ENCODE measurements at places on chromosomes 1 and 21.

- DNase-seq = no peak
Observed at GRCh38 chr1:164180824-164181223, 378.2 kb upstream of the PBX1 start.

DNA sequence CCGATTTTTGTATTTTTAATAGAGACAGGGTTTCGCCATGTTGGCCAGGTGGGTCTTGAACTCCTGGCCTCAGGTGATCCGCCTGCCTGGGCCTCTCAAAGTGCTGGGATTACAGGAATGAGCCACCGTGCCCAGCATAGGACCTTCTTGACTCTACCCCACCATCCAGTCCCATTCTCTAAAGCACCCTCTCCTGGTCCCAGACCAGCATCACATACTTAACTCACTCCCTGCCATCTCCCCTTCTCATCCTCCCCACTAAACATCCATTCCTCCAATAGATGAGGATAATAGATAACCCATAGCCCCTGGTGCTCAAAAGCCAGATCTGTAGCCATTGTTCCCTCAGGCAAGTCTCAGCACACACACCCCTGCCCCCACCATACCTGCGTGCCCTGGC, 2.1 kb downstream of the ENTREP3 start:
- no peak for DNase-seq

GRCh38 chr1:53274541-53275185, 36.3 kb upstream of the MAGOH start:
- no peak for DNase-seq

GRCh38 chr1:54808443-54809207, 7.5 kb upstream of the TTC22 start:
- no peak for DNase-seq

- DNase-seq = no peak
Observed at GRCh38 chr21:29219165-29219770, 79.5 kb upstream of the BACH1 start.

DNA sequence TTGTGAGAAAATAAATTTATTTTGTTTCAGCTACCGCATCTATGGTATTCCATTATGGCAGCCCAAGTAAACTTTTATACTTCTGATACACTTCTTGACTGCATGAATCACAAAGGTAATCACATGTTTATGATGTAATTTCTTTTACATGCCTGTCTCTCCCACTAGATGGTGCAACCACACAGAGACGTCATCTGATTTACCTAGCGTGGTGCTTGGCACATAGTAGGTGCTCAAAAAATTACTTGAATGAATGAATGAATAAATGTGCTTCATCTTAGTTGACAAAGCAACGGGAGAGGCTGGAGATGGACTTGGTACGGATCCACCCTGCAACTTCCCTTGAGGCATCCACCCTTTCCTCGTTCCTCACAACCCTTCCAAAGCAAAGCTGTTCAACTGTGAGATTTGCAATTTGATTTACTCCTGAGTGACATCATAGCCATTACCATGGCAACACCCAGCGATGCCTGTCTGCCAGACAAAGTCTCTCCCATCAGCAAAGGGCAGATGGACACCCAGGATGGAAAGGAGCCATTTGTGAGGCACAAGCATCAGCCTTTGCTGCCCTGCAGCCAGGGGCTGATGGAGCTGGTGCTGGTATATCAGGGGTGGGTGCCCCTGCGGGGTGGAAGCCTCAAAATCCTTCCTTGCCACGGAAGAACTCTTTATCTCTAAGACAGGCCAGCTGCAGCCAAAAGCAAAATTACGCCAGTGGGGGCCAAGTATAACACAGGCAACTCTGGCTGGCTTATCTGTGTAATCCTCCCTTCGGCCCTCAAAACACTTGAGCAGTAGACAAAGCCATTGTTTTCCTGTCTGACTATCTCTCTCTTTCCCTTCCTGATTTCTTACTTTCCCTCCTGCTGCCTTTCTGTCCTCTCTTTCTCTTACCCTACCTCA, 18.9 kb upstream of the VWA5B1 start:
- no peak for DNase-seq

DNA sequence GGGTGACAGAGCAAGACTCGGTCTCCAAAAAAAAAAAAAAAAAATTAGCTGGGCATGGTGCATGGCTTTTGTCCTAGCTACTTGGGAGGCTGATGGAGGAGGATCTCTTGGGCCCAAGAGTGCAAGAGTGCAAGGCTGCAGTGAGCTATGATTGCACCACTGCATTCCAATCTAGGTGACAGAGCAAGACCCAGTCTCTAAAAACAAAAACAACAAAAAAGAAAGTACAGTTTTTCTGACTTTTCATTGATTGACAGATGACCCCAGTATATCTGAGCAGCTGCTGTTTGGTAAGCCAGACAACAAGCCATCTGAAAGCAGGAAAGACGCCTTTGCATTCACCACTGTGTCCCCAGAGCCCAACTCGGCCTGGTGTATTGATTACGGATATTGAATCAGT, 10.9 kb upstream of the DPT start:
- DNase-seq = no peak

GRCh38 chr21:29245104-29245643, 53.5 kb upstream of the BACH1 start:
- DNase-seq = no peak

DNA sequence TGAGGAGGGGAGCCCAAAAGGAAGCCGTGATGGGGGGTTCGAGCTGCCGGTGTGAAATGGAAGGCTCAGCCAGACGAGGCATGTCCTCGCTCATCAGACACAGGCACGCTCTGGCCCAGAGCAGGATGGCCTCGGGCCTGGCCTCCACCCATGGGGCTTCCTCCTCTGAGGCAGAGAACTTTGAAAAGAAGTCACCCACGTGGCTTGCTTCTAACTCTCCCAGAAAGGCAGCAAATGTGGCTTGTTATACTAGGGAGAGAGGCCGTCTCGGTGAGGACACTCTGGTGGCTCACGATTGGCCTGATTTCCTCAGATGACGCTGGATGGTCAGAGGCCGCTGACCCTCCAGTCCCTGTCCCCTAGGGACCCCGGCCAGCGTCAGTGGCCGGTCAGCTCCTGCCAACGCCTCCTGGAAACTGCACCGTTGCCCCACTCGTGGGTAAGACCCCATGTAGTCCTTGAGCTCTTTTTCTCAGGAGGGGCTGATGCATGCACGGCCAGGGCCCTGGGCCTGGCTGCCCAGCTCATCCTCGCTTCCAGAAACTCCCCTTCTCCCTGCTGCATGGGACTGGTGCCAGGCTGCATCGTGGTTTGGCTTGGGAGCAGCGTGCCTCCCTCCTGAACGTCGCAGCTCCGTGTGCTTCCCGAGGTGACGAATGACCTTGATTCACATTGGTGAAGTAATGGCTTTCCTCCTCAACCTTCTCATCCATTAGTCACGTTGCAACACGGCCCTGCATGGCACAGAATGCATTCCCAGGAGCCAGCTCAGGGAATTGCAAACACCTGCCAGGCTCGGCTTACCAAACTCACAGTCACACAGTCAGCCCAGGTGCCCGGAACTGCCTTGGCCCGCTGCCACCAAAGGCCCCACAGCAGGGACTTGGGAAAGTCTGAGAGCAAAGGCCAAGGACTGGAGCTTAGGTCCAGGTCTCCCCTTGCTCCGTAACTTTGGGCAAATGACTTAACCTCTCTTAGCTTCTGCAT, 58.8 kb downstream of the TOMM20 start:
- peak; percentile 65 for DNase-seq

DNA sequence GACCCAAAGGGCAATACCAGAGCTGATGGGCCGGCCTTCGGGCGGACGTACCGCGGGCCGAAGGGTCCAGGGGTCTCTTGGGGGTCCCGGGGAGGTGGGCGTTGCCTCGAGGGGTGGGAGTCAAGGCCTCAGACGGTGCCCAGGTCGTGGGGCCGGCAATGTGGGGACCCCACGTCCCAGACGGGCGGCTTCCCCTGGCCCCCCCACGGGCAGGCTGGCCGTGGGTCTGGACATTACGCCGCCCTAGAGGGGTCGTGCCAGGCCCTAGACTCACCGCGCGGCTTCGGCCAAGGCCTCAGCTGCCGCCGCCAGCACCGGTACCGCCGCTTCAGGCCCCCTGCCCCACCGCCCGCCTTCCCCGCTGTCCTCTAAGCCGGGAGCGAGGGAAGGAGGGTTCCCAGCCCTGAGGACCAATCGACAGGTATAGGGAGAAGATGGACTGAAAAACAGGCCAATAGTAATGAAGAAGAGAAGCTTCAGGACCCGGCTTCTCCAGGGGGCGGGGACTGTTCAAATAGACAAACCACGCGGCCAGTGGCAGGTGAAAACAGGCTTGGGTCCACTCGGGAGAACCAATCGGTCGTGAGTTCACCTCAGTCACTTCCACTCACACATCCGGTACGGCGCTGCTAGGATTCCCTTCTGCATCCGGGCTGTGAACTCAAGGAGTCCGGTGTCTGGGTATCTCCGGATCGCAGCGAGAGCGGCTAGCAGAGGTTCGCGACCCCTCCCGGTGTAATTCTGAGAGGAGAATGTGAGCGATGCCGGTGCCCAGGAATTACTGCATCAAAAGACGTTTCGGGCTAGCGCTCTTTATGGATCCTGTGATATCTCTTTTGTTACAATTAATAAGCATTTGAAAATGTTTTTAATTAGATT, at the start of gene MTOR:
Gene MTOR, minus strand, starts transcription at position 381 of the 879 bp plus-strand sequence. CDS start 3,142 bp downstream, outside the sequence.
- DNase-seq = peak; percentile 99

- DNase-seq = no peak
Observed at GRCh38 chr1:222457513-222457912, 90.4 kb downstream of the HHIPL2 start.

DNA sequence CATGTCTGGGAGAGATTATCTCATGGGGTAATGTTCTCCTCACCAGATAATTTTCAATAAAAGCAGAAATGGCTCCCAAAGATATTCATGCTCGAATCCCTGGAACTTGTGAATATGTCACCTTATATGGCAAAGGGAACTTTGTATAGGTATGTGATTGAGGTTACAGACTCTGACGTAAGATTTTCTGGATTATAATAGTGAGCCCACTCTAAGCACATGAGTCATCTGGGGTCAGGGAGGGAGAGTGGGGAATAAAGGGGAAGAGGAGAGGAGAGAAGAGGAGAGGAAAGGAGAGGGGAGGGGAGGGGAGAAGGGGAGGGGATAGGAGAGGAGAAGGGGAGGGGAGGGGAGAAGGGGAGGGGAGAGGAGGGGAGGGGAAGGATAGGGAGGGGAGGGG, 1193.9 kb downstream of the PLA2G4A start:
- no peak for DNase-seq

DNA sequence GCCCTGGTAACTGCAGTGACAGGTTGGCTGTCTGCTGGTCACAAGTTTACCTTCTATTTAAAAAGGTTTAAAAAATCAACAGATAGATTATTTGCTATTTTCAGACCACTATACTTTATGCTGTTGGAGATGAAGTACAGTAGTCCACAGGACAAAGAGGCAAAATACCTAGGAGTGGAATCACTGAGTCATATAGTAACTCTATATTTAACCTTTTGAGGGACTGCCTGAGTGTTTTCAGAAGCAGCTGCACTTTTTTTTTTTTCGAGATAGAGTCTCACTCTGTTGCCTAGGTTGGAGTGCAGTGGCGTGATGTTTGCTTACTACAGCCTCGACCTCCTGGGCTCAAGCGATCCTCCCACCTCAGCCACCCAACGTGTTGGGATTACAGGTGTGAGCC, 11.7 kb downstream of the CNIH4 start:
- no peak for DNase-seq

- DNase-seq = peak; percentile 55
Observed at GRCh38 chr1:155968670-155969069, 9.7 kb downstream of the ARHGEF2 start.

DNA sequence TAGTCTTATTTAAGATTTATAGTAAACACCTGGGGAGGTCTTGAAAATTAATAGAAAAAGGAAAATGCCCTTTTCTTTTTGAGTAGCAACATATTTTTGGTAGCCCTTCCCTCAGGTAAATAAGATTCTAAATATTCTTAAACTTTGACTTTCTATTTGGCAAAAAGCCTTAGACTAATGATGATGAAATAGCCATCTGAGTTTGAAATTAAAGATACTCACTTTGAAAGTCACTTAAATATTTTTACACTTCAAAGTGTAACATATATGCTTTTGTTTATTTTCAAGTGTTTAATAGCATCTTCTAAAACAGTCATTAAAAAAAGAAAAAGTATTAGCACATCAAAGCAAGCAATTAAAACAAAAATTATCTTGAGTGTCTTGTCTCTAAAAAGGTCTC, 135.1 kb downstream of the NEK7 start:
- DNase-seq = no peak

GRCh38 chr1:247347477-247348222, 16.0 kb upstream of the ZNF496 start:
- peak; percentile 63 for DNase-seq

- no peak for DNase-seq
Observed at GRCh38 chr1:169724168-169724567, 9.7 kb downstream of the SELE start.

DNA sequence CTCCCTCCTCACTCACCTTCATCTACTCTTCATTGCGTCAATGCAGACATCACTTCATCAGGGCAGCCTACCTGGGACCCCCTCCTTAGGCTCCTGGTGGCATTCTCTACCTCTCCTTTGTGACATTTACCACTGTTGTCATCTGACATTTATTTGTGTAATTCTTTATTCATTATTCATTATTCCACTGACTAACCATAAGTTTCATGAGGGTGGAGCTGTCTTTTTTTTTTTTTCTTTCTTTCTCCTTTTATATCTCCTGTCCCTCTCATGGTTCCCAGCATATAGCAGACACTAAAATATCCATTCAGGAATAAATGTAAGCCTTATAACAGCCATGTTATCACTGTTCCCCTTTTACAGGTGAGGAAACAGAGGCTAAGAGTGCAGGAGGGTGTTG, 126.8 kb downstream of the KAZN start:
- DNase-seq = no peak

GRCh38 chr1:49351768-49352167, 575.1 kb upstream of the BEND5 start:
- no peak for DNase-seq

DNA sequence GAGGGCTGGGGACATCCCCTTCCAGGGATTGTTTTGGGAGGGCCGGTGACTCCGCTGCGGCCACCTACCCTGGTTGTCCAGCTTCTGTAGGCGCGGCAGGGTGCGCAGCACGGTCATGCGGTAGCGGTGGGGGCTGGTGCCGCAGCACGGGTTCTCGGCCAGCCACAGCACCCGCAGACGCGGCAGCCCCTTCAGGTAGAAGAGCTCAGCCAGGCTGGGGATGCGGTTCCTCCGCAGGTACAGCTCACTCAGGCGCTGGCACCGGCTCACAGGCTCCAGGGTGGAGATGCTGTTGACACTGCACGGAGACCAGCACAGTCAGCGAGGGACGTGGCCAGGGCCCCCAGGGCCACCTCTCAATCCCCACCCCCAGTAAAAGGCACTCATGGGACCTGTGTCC, 6.2 kb downstream of the CFAP410 start:
- no peak for DNase-seq

DNA sequence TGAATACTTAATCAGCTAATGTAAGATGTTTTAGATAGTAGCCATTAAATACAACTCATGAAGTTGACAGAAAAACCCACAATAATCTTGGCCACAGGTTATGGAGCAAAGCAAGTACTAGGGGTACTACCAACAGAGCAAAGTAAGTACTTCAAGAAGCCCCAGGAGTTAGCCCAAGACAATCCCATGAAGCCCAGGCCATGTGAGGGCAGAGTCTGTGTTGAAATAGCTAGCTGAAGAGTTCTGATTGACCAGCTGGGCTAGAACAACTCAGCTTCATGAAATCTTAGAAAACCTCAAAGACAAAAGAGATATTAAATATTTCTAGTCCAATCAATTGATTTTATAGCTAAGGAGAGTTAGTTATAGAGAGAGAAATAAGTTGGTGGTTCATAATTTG, 212.9 kb upstream of the HOOK1 start:
- no peak for DNase-seq

All from Right ventricle myocardium superior (tissue), 1 donor.